Heart left ventricle (tissue), 16 donors: ENCODE measurements at places on chromosomes 12 and 14. TPM values are rescaled to one million over a fixed set of nuclear protein-coding genes. Genes with fewer than 3 reads are reported as not detected.
A peak's percentile ranks its signal among the peaks of the same experiment; 100 is the strongest.

- DNase-seq: peak; percentile 15
Observed at GRCh38 chr12:89706986-89707702, 1.5 kb downstream of the ATP2B1 start.

DNA sequence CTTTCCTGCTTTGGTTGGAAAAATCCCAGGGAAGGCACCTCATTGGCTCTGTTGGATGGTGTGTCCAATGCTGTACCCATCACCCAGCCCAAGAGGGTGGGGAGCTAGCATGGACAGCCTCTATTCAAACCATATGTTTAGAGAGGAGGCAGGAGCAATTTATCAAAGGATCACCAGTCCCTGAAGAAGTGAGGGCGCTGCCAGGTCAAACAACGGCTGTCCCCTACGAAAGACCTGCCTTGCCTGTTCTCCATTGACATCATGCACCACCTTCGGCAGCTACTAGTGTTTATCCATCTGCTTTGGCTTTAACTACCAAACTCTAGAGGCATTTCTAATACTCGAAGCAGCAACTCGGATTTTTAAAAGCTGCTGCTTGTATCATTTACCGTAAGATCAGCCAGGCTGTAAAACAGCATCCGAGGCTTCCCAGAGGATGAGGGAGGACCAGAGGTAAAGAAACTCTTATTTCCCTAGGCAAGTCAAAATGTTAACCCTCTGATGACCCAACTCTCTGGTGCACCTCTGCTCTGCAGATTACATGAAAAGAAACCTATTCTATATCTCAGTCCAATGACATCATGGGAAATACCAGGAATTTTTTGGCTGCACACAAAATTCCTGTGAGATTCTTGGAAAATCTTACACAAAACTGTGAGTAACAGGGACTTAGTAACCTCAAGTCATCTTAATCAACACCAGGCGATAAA is 720.9 kb upstream of the TBX3 start:
- DNase-seq: no peak

- no peak for DNase-seq
Observed at GRCh38 chr12:89333564-89334252, 18.6 kb downstream of the DUSP6 start.

DNA sequence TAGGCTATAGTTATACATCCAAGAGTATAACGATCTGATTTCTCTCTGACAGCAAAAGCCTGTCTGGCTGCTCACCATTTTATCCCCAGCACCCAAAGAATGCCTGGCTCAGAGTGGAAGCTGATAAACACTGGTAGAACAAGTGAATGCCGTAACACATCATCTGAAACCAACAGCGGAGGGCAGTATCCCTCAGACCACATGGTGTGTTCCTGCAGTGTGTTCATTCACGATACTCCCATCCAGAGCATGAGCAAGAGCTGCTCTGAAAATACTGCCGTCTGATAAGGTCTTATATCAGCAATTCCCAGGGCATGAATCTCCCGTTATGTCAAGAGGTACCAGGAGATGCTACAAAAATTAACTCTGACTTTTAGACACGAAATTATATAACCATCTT is 95.9 kb downstream of the TTC7B start:
- no peak for DNase-seq

DNA sequence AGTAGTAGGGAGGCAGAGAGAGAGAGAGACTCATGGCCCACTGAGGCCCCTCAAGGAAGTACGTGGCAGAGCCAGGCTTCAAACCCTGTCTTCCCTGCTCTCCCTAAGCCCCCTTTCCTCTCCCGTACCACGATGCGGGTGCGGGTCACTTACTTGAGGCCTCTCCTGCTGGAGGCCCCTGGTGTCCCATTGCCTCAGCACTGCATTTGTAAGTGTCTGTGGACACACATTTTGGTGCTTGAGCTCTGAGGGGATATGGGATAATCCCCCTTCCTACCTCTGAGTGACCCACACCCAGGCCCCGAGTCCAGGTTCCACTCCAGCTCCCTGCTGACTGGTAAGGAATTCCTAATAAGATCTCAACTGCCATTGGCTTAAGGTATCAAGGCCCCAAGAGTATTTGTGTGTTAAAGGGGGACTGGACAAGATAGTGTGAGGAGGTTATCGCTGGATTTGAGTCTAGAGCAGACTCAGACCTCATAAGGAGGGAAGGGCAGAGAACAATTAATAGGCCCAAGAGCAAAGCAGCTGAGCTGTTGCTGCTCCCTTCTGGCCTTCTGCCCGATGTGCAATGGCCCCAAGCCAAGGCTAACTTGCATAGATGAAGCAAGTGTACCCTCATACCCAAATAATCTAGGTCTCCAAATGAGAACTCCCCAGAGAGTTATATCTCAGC is 71.9 kb downstream of the CRACR2A start:
- peak; percentile 56 for DNase-seq

The CIROP gene
- not detected for polyA plus RNA-seq

DNA sequence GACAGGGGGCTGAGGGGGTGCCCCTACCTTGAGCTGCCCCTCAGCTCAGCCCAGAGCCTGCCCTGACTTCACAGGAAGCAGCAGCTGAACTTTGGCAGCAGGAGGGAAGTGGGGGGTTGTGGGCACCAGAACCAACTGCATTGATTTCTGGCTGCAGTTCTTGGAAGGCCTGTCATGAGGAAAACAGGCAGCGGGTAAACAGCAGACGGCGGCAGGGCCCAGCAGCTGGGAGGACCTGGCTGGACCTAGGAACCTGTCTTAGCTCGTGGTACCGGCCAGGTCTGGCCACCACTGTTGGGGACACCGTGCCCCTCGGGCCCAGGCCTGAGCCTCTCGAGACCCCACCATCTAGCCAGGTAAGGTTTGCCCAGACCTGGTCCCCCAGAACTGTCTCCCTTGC is 154.2 kb upstream of the MYL2 start:
- no peak for DNase-seq

- DNase-seq: no peak
Observed at GRCh38 chr12:52193991-52194390, 2.2 kb upstream of the KRT80 start.

GRCh38 chr12:15208871-15209656 is 12.2 kb downstream of the RERG start:
- no peak for DNase-seq

DNA sequence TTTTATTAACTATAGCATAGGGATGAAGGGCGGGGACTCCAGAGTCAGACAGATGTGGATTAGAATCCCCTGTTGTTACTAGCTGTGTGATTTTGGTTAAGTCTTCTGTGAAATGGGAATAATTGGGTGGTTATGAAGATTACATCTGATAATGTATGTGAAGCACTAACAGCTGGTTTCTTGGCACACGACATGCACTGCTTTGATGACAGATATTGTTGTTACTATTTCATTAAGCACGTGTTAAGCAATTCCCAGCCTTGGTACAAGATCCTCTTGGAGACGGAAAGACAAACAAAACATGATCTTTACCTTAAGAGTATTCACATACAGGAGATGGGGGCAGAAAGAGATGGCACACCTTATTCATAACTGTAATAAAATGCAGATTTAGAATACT is 7.9 kb downstream of the PPFIBP1 start:
- DNase-seq: no peak

DNA sequence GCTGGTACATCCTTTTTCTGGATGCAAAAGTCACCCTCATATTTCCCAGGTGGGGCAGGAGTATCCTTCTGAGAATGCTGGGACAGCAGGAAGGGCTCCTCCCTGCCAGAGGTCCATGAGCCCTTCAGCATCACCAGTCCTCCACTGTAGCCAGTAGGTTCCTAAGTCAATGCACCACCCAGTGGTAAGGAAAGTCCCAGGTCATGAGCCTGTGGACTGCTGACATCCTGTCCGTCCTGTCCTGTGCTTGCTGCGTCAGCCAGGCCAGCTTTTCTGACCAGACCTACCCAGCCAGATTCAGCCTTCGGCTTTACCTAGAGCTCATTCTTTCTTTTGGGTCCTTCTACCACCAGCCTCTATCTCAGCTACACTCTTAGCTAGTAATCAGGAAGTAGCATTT is 23.0 kb upstream of the ACTN1 start:
- no peak for DNase-seq

DNA sequence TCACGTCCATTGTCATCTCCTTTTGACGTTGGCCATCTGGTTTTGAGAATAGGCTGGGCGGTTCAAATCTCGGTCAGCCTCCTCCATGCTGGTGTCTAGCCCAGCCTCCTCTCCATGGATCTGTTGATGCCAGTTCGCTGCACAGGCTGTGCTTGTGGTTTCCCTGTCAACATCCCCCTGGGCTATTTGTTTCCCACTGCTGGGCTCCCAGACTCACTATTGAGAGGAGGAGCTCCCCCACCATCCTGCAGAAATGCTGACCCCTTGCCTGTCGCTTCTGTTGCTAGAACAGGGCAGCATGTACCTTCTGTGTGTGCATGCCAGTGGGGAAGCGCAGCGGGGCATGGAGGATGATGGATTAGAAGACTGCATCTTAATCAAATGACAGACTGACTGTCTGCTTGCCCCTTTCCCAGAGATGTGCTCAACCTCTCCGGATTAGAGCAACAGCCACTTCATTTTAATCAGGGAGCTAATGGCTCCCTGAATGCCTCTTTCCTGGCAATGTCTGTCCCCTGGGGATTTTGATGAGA is 170.5 kb downstream of the TSPAN9 start:
- DNase-seq: no peak

- DNase-seq: peak; percentile 14
Observed at GRCh38 chr14:32985866-32986265, 47.2 kb downstream of the NPAS3 start.
